ENCODE measurements at places on chromosomes 11 and 22.

DNA sequence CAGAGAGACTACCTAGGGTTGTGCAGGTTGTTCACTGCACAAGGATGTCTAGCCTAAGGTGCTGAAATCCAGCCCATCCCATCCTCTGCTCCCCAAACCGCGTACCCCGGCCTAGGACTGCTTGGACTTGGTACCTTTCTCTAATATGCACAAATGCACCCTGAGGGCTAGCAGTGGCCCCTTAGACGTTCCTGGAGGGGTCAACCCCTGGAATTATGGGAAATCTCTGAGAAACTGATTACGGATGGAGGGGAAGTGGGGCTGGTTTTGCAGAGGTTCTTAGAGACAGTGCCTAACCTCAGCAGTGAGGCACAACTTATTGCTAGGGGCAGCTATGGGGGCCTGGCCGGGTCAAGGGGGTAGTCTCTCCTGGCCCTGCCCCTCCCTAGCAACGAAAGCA lies 2.5 kb downstream of the C11orf68 start:
- DNase-seq = no peak

DNA sequence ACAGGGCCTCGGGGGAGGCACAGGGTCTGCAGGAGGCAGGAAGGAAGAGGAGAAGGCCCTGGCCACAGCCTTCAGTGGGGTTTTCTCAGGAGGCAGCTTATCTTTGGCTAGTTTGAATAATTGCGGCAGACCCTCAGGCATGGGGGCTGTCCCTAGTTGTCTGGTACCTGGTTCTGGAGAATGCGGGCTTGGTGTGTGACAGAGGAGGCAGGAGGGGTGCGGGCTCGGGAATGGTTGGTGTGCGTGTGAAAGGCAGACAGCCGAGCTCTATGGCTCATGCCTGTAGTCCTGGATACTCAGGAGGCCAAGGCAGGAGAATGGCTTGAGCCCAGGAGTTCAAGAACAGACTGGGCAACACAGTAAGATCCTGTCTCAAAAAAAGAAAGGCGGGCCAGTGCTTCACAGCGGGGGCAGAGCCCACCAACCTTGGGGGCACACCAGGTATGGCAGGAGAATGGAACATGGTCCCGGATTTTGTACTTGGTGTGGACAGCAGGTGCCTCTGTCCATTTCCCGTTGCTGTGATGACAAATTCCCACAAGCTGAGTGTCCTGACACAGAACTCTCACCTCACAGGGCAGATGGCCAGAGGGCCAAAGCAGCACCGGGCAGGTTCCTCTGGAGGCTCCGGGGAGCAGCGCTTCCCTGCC lies 640.6 kb downstream of the TBC1D22A start:
- no peak for DNase-seq

- DNase-seq = no peak
These were observed 1.4 kb downstream of the NECTIN1 start for GRCh38 chr11:119727523-119728151.

- no peak for DNase-seq
These were observed 46.0 kb upstream of the GRAMD1B start for GRCh38 chr11:123384116-123384515.
